ENCODE measurements at places on chromosomes 4 and X.

DNA sequence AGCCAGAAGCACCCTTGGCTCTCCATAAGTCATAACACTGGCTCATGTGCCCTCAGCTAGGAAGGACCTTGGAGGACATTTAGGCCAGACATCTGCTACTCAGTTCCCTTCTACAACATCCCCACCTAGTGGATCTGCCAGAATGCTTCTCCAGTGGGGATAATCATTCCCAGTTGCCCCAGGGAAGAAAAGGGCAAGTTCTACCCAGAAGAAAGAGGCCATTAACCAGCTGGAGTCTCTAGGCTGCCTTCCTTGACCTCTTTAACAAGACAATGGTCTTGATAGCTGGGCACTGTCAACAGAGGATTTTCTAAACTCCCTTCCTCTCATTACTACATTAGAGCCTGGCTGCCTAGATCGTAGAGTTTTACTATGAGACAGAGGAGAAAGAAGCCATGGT is 42.0 kb downstream of the LGI2 start:
- no peak for DNase-seq

- no peak for DNase-seq
Measured at GRCh38 chr4:130486841-130487240, 1390.9 kb downstream of the C4orf33 start.

GRCh38 chrX:15563056-15563455 is 37.7 kb downstream of the ACE2 start:
- no peak for DNase-seq

- DNase-seq: no peak
Measured at GRCh38 chr4:155973639-155974475, 20.2 kb upstream of the CTSO start.

DNA sequence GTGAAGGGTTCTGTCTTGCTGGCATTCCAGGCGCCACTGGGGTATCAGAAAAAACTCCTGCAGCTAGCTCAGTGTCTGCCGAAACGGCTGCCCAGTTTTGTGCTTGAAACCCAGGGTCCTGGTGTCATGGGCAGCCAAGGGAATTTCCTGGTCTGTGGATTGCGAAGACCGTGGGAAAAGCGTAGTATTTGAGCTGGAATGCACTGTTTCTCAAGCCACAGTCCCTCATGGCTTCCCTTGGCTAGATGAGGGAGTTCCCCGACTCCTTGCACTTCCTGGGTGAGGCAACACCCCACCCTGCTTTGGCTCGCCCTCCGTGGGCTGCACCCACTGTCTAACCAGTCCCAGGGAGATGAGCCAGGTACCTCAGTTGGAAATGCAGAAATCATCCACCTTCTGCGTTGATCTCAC is 40.1 kb downstream of the NOP14 start:
- no peak for DNase-seq

GRCh38 chr4:186029571-186030398 is 39.2 kb upstream of the TLR3 start:
- DNase-seq: no peak

DNA sequence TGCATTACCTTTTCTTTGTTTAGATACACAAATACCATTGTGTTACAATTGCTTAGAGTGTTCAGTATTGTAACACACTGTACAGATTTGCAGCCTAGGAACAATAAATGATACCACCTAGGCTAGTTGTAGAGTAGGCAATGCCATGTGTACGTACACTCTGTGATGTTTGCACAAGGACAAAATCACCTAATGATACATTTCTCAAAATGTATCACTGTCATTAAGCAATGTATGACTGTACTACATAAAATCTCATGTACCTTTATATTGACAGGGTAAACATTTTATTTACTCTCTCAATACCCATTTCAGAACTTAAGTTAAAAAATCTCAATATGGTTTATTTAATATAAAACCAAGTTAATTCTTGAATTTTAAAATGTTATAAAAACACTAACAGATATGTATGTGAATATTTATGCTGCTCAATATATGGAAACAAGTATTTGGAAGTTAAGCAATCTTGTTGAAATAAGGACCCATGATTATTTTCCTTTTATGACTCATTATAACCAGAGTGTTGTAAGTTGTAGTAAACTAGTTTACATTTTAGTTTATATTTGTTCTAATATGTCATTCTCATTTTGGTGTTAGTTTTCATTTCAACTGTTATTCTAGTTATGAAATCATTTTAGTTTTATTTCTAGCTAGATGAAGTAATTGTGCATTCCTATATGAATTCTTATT is 409.2 kb downstream of the TLL1 start:
- no peak for DNase-seq

DNA sequence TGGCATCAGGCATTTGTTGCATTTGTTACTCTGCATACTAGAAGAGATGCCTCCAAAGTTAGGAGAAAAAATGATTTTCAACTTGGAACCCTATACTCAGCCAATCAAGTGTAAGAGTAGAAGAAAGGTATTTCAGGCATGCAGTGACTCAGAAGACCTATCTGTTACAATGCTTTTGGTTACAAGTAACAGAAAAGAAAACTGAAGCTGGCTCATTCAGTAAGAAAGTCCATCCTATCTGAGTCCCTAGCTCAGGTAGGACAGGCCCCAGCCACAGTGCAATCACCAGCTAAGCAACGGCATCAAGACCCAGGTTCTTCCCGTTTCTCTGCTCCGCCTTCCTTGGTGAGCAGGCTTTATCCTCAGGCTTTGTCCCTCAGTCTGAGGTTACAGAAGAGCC is 23.3 kb downstream of the MECP2 start:
- no peak for DNase-seq

- no peak for DNase-seq
Measured at GRCh38 chr4:40502934-40503333, 126.7 kb downstream of the RBM47 start.

- DNase-seq: no peak
Measured at GRCh38 chr4:31234494-31234893, 514.3 kb downstream of the PCDH7 start.

GRCh38 chr4:109079201-109079600 is 223.3 kb downstream of the COL25A1 start:
- no peak for DNase-seq

DNA sequence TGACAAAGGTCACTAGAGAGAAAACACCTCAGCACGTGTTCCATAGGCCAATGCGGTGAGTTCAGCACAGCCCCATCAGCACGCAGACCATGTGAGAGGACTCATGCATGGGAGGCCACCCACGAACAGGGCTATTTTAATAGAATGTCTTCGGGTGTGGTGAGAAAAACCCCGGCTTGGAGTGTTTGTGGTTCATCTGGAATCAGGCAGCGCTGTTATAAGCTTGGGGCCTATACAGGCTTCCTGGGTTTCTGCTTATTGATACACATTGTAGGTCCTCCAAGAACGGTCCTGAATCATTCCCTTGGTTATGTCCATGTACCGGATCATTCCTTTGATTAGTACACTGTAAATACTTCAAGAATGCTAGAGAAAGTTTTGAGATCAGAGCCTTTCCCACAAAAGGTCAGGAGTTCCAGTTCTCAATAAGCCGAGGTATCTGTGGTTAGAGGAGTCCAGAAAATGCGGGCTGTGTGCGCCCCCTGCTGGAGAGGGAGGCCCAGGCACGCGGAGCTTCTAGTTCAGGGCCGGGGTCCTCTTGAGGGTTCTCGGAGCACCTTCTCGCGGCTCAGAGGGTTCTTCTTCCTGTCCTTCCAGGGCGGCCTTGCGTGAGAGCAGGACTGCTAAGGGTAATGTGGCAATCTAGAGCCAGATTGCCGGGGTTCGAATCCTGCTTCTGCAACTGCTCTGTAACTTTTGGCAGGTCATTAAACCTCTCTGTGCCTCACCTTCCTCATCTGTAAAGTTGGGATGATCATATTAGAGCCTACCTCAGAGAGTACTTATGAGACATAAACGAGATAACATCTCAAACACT is 51.8 kb downstream of the TLR10 start:
- peak; percentile 94 for DNase-seq

DNA sequence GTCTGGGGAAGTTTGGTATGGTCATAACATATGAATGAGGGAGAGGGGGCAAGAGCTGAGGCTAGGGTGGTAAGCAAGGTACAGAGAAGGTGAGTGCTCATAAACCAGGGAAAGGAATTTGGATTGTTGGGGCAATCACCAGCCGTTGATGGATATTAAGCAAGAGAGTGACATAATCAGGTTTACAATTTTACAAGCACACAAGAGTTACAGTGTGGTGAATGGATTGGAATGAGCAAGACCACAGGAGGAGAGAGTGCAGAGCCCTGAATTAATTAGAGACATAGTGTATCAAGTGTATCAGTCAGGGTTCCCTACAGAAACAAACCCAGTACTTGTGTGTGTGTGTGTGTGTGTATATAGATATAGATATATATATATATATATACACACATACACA is 18.7 kb upstream of the FMR1NB start:
- DNase-seq: no peak

- DNase-seq: no peak
Measured at GRCh38 chr4:82017680-82018079, 356.1 kb downstream of the HNRNPD start.

DNA sequence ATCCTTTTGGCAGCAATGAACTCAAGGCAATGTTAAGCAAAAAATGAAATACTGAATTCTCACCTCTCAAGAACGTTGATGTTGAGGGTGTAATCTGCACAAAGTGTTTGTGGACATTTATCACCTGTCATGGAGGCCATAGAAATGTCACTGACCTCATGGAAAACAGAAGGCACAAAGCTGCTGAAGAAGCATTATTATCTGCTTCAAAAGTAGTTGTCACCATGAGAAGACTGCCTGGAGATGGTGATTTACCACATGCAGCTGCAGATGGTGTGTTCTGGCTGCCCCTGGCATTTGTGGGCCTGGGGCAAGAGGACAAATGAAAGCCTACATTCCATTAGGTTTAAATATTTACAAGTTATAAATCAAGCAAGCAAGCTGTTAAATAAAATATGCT is 116.8 kb upstream of the RPS6KA3 start:
- DNase-seq: no peak

- DNase-seq: no peak
Measured at GRCh38 chr4:81213671-81214070, 1.4 kb downstream of the PRKG2 start.

DNA sequence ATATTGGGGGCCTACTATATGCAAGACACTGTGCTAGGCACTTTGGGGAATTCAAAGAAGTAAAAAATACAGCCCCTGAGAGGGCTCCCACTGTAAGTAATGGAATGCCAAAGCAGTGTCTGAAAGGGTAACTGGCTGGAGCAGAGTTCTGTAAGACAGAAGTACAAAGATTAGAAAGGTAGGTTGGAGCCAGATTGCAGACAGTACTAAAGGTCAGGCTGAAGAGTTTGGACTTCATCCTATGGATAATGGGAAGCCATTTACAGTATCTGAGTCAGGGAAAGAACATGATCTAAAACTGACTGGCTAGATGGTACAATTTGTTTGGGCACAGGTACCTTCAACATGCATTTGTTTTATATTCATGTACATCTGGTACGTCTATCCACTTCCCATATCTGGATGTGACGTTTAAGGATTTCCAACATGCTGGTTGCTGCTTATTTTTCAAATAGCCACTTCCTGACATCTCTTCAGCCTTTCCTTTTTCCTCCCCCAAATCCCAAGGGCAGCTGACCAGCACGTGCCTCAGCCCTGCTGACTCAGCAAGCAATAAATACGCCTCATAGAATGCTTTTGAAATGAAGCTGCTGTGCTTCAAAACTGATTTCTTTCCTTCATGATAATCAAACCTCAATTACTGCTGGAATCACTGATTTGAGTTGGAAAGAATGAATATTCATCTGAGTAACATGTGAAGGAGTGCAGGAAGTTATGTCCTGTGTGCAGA is 9.5 kb downstream of the ENOX2 start:
- no peak for DNase-seq

- DNase-seq: no peak
Measured at GRCh38 chr4:25914670-25915352, 791 bp downstream of the SMIM20 start.

- DNase-seq: no peak
Measured at GRCh38 chr4:109334129-109335105, 32.0 kb upstream of the COL25A1 start.

DNA sequence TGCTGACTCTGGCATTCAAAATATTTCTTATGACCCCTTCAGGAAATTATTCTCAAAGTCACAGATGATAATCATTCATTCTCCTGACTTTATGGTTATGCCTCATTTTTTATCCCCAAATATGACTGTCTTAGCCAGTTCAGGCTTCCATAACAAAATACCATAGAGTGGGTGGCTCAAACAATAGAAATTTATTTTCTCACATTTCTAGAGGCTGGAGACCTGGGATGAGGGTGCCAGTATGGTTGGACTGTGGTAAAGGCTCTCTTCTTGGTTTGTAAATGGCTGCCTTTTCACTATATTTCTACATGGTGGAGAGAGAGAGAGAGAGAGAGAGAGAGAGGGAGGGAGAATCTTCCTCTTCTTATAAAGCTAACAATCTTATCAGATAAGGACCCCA is 20.5 kb downstream of the FRMD7 start:
- DNase-seq: no peak

GRCh38 chrX:130108647-130109428 is 1.5 kb downstream of the ELF4 start:
- peak; percentile 64 for DNase-seq

GRCh38 chr4:14375816-14376215 is 626.5 kb upstream of the CPEB2 start:
- DNase-seq: no peak

GRCh38 chr4:148258535-148258934 is 183.7 kb downstream of the NR3C2 start:
- no peak for DNase-seq

- DNase-seq: no peak
Measured at GRCh38 chrX:331151-331824, 12.7 kb upstream of the GTPBP6 start.

- no peak for DNase-seq
Measured at GRCh38 chr4:139801895-139802294, 136.3 kb downstream of the MGST2 start.

DNA sequence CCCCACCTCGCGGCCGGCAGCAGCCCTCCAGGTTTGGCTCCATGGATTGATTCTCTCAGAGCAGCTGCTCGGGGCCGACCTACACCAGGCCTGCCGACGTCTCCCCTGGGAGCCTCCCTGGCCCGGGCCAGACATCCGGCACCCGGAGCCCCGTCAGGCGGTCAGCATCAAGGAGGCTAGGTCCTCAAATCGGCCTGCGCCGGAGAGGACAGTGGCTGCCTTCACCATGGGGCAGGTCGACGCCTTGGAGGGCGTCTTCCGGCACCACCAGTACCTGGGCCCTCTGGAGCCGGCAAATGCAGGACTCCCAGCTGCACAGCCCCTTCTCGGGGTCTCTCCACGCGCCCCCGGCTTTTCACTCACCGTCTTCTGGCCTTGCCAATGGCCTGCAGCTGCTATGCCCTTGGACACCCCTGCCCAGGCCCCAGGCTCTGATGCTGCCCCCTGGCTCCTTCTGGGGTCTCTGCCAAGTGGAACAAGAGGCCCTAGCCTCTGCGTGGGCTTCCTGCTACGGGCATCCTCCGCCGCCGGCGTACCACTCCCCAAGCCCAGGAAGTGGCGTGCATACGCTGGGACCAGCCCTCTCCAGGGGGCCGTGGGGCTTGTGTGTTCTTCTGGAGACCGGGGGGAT is 341.8 kb downstream of the MAGEB5 start:
- no peak for DNase-seq

DNA sequence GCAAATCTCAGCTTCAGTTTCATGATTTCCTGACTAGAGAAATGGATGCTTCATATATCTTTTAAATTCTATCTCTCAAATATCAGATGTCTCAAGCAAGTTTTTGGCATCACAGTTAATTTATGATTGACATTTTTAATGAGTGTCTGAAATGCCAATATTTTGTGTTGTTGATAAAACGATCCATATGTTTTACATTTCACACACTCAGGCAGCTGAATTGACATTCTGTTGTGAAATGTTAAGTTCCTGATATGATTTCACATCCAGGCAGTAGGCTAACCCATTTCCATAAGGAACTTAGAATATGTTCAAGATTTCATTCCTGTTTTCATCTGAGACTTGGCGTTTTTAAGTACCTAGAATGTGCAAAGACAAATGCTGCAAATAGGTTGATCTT is 650.6 kb downstream of the PCDH18 start:
- DNase-seq: no peak

All from stimulated activated CD8-positive, alpha-beta memory T cell treated with anti-CD3 and anti-CD28 coated beads, Interleukin-4, amount 100 ng/mL, for 48 hours (primary cell).